ENCODE measurements at places on chromosomes 5 and 9. TPM values are rescaled to one million over a fixed set of nuclear protein-coding genes. Genes with fewer than 3 reads are reported as not detected.
A peak's percentile ranks its signal among the peaks of the same experiment; 100 is the strongest.

GRCh38 chr5:149442563-149443182, 63.6 kb upstream of the IL17B start:
- no peaks in the 10 kb centered on the region for H3K36me3 ChIP-seq
- H3K27me3 ChIP-seq = no peaks in the 10 kb centered on the region
- no peaks in the 10 kb centered on the region for H3K4me1 ChIP-seq
- no peak overlapping the region for H3K4me3 ChIP-seq
- DNase-seq = peak; percentile 98

Gene HK3
- 0.16 TPM for total RNA-seq

Gene DIRAS2
- 0.21 TPM for total RNA-seq

DNA sequence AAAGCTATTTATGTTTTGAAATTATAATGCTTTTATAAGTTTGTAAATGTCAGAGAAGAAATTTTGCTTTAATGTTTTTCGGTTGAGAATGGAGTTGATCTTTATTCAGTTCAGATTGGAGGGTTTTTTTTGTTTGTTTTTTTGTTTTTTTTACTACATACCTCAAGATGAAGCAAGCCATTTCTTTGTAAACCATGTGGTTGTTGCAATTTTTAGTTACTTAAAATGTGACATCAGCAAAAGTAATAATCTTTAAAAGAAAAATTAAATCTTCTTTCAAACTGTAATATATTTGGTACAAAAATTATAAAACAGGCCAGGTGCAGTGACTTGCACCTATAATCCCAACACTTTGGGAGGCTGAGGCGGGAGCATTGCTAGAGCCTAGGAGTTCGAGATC, 102.6 kb downstream of the CDC42SE2 start:
- peaks cover 3% of the 10 kb centered on the region for H3K36me3 ChIP-seq
- H3K27ac ChIP-seq = no peak overlapping the region

DNA sequence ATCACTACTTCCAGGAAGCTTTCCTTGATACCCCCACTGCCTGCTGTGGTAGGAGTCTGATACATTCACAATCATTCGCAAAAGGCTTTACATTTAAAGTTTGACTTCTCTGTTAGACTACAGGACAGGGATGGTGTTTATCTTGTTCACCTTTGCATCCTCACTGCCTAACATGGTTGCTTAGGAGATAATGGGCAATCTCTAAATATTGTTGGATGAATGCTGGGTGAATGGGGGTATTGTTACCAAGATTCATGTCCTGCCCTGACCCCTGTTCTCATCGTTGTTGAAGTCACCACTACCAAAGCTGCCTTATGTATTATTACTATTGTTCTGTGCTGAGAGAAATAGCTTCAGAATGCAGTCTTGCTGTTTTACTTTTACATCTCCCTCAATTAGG, 7.7 kb upstream of the TMEFF1 start:
- DNase-seq = no peak
- no peaks in the 10 kb centered on the region for H3K27me3 ChIP-seq
- H3K4me3 ChIP-seq = no peak overlapping the region
- no peaks in the 10 kb centered on the region for H3K36me3 ChIP-seq
- H3K27ac ChIP-seq = no peak overlapping the region

GRCh38 chr5:173712609-173713175, 96.2 kb upstream of the BOD1 start:
- no peak overlapping the region for H3K27ac ChIP-seq
- DNase-seq = no peak
- H3K36me3 ChIP-seq = no peaks in the 10 kb centered on the region

DNA sequence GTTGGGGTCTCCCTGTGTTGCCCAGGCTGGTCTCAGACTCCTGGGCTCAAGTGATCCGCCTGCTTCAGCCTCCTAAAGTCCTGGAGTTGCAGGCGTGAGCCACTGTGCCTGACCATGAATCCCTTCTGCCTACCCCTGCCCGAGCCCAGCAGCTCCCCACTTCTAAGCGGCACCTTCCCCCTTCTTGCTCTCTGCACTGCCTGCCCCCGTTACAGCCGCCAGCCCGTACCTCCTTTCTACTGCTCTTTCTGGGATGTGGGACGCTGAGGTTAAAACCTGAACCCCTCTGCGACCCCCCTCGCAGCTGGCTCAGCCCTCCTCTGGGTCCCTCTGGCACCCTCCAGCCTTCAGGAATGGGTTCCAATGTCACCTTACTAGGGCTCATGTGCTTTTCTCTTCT, 249.6 kb downstream of the PBX3 start:
- DNase-seq = no peak
- no peaks in the 10 kb centered on the region for H3K4me1 ChIP-seq
- no peak overlapping the region for H3K27ac ChIP-seq
- H3K4me3 ChIP-seq = no peak overlapping the region
- H3K36me3 ChIP-seq = no peaks in the 10 kb centered on the region
- no peaks in the 10 kb centered on the region for H3K27me3 ChIP-seq

GRCh38 chr9:21933281-21933680, 60.9 kb downstream of the CDKN2A start:
- H3K4me3 ChIP-seq = no peak overlapping the region
- no peak for DNase-seq
- H3K36me3 ChIP-seq = no peaks in the 10 kb centered on the region
- no peaks in the 10 kb centered on the region for H3K4me1 ChIP-seq

DNA sequence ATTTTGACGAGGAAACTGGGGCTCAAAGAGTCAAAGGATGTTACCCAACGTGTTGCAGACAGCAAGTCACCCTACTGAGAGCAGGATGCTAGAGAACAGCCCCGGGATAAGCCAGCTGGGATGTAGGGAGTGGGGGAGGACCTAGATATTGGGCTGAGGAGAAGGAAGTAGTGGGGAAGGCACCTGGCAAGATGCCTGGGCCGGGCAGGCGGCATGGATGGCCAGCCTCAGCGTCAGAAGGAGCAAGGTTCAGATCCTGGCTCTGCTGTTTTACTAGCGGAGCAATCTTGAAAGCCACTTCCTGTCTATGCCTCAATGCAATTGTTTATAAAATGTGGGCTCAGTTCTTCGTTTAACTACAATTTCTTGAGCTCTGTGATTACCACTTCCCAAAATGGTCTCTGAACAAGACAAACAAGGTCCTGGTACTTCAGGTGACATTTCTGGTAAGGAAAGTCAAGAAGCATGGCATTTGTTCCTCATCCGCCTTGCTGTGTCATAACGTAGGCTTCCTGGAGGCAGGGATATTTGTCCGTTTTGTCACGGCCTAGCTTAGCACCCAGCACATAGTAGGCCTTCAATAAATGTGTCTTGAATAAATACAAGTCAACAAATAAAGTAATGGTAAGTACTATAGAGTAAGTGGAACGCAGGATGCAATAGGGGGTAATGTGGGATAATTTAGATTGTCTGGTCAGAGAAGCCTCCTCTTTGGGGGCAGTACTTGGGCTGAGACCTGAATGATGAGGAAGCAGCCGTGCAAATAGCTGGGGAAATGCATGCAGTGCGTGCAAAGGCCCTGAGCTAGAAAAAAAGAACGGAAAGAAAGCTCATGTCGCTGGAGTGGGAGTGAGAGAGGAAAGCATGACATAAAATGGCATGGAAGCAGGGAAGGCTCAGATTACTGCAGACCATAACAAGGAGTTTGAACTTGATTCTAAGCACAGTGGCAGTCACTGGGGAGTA, 70.5 kb downstream of the SMIM23 start:
- no peak for DNase-seq
- H3K27ac ChIP-seq = no peak overlapping the region
- H3K4me3 ChIP-seq = no peak overlapping the region
- no peaks in the 10 kb centered on the region for H3K27me3 ChIP-seq
- H3K4me1 ChIP-seq = peaks cover 3% of the 10 kb centered on the region
- H3K36me3 ChIP-seq = peaks cover 8% of the 10 kb centered on the region

DNA sequence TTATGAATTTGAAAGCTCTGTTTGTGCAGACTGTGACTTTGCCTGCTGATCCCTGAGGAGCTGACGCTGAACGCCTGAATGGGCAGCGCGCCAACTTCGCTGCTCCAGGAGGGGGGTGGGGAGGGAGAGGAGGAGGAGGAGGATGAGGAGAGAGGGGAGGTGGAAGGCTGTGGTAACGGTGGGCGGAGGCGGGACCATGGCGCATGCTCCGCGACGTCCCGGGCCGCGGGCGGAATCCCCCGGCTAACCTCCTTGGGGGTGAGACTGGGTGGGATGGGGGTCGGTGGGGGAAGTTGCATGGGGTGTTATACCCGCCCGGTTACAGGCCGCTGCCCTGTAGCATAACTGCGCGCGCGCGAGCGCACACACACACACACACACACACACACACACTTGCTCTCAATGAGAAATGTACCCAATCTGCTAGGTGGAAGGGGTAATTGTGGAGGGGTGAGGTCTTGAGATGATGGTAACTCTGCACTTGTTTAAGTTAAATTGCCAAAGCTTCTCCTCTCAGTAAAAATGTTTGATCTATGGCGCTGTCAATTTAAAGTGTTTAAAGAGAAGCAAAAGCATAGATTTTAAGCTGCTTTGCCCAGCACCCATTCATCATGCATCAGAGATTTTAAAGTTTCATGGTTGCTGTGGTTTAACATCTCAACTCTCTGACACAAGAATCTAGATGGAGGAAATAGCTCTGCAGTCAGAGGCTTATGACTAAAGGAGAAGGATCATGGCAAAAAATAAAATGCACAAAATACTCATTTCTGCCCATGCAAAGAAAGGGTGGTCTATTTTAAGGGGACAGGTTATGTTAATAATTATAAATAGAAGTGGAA, 76.6 kb upstream of the TBCA start:
- peaks cover 3% of the 10 kb centered on the region for H3K4me1 ChIP-seq
- no peaks in the 10 kb centered on the region for H3K36me3 ChIP-seq
- peaks cover 69% of the 10 kb centered on the region for H3K27me3 ChIP-seq
- H3K4me3 ChIP-seq = peak overlapping the region; percentile 84
- H3K27ac ChIP-seq = no peak overlapping the region
- peak; percentile 88 for DNase-seq

- H3K27ac ChIP-seq = no peak overlapping the region
- no peaks in the 10 kb centered on the region for H3K27me3 ChIP-seq
- DNase-seq = no peak
- no peak overlapping the region for H3K4me3 ChIP-seq
These were observed 1353.4 kb upstream of the WWC1 start for GRCh38 chr5:166938071-166938470.

Gene PCDHA9
- 0.48 TPM for total RNA-seq

Gene BASP1
- 46.9 TPM for total RNA-seq

Gene TBC1D13
- total RNA-seq = 34.3 TPM

Gene TMEM174
- total RNA-seq = not detected
